Central memory CD8-positive, alpha-beta T cell (primary cell): ENCODE measurements at places on chromosomes 7 and 10.

DNA sequence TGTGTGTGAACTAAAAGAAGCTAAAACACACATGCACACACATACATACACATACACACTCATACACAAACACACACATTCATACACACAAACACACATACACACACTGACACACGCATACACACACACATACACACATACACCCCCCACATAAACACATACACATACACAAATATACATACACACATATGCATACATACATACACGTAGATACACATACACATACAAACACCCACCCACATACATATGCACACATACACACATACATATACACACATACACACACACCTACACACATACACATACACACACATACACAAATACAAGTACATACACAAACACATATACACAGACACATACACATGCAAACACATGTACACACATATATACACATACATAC lies 28.0 kb downstream of the SLC18A2 start:
- no peak for DNase-seq

DNA sequence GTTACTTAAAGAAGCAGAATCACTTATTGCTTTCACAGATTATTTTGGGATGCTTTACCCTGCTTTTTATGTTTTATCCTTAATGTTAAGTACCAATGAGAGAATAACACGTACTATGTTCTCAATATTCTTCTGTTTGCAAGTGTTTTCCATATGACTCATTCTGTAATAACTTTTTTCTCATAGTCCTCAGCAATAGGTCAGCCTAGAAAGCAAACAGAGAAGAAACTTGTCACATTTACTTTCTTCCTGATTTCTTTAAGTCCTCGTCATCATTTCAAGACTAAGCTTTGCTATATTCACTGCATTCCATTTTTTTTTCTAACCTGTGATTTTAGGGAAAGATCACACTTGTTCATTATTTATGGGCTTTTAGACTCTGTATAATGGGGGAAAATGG lies 6.8 kb upstream of the AGR2 start:
- DNase-seq = no peak

- DNase-seq = peak; percentile 53
These were observed 463.8 kb downstream of the KCNMA1 start for GRCh38 chr10:77173615-77174461.

DNA sequence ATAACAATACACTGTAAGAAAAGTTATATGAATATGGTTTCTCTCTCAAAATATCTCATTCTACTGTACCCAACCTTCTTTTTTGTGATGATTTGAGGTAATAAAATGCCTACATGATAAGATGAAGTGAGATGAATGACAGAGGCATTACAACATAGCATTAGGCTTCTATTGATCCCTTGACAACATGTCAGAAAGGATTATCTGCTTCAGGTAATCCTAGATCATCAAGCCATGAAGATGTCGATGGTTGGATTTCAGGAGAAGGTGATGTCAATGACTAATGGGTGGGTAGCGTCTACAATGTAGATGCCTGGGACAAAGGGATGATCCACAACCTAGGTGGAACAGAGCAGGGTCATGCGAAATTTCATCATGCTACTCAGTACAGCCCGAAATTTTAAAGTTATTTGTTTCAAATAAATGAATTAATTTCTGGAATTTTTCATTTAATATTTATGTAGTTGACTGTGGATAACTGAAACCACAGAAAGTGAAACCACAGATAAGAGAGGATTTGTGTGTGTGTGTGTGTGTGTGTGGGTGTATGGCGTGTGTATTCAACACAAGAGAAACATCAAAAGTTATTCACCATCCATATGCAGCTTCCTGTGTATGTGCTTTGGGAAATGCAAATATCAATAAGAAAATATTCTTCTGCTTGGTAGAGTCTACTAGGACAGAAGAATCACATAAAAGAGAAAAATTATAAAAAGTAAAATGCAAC lies 77.0 kb downstream of the MAGI2 start:
- no peak for DNase-seq

DNA sequence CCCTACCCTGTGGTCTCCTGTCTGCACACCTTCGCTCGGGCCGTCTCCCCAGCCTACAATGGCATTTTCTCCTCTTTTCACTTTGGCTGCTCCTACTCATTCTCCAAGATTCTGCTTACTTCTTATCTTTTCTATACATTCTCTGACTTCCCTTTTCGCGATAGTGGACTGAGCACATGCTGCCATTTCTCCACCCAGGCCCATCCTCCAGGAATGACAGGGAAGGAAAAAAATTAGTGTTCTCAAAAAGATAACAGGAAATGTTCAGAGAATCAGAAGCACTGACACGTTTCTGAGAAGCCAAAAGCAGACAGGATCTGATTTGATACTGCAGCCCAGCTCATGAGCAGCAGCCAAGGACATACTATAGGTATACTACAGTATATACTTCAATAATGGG lies 6.4 kb upstream of the ANXA11 start:
- no peak for DNase-seq

DNA sequence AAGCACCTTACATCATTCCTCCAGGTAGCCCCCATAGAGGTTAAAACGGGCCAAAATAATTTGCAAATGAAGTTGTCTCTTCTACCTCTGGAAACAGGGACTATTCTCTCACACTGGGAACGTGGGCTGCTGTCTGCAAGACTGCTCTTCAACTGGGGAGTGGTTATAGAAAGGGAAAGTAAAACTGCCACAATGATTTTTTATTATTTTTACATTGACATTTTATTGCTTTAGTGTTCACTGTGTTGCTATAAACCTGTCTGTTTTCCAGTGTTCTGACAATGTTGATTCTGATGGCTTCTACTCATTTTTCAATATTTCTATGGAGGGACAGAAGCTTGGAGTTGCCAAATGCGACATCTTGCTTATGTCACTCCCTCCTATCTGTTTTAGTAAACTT lies 115.1 kb upstream of the ANTXRL start:
- no peak for DNase-seq

- DNase-seq = no peak
These were observed 35.8 kb downstream of the HECW1 start for GRCh38 chr7:43148161-43148731.

DNA sequence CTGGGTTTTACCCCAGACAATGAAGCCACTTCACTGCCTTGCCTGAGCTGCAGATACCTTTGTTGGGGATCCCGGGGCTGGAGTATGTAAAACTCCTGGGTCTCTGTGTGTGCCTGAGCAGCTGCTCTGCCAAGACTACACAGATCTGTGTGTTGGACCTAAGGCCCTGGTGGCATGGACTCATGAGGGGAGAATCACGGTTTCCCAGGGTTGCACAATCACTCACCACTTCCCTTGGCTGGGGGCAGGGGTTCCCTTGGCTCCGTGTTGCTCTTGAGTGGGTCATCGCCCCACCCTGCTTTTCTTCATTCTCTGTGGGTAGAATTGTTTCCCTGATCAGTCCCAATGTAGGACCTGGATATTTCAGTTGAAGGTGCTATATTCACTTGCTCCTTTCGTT lies 13.9 kb upstream of the TBATA start:
- DNase-seq = no peak

GRCh38 chr7:6290319-6290741 lies 17.9 kb upstream of the CYTH3 start:
- DNase-seq = no peak

- DNase-seq = no peak
These were observed 17.7 kb downstream of the SORBS1 start for GRCh38 chr10:95543459-95543858.

GRCh38 chr7:55449205-55449991 lies 84.3 kb downstream of the LANCL2 start:
- no peak for DNase-seq

GRCh38 chr10:86139066-86139657 lies 227.4 kb downstream of the GRID1 start:
- DNase-seq = no peak

- DNase-seq = no peak
These were observed 27.3 kb downstream of the TFAM start for GRCh38 chr10:58412502-58412961.

DNA sequence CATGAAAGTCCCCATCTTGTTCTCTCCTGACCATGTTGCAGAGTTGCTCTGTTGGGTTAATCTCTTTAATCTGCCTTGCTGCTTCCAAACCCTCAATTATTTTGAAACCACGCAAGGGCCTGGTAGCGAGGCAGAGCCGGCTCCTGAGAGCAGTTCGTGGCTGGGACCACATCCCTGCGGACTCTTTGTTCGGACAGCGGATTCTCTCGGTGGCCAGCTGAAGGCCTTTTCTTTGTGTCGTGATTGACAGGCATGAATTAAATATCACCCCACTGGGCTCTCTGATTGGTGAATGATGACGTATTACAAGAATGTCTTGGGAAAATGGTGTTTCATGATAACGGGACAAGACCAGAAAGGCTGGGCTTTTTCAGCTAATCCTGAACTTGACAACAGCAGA lies 66.9 kb upstream of the ARHGAP21 start:
- DNase-seq = no peak

DNA sequence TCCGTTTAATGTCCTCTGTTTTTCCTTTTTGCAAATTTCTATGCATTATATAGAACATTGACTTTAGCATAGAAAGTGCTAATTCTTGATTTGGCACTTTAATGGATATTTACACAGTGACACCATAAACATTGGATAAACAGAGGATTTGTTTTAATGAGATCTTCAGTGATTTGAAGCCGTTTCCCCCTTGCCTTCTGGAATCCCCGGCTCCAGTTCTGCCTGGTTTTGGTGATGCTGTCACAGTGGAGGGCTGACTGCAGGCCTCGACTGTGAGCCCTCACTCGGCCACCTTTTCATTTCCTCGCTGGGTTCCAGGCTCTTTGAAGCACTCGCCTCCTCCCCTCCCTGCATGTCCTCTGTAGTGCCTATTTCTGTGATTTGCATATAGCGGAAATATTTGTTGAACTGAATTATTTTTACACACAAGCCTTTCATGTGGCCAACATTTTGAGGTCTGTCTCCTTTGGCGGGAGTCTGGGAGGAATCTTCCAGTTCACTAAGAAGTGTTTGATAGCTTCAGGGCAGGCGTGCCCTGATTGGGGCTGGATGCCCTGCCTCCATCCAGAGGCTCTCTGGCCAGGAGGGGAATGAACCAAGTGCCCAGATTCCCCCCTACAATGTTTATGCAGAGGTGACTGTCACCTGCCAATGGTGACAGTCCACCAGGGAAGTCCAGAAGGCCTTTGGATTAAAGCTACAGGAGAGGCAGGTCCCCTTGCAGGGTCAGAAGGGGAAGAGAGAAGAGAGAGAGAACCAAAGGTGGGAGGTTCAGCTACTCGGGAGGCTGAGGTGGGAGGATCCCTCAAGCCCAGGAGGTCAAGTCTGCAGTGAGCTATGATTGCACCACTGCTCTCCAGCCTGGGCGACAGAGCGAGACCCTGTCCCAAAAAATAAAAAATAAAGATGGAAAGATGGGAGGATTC lies 67.5 kb downstream of the CUX1 start:
- DNase-seq = no peak

DNA sequence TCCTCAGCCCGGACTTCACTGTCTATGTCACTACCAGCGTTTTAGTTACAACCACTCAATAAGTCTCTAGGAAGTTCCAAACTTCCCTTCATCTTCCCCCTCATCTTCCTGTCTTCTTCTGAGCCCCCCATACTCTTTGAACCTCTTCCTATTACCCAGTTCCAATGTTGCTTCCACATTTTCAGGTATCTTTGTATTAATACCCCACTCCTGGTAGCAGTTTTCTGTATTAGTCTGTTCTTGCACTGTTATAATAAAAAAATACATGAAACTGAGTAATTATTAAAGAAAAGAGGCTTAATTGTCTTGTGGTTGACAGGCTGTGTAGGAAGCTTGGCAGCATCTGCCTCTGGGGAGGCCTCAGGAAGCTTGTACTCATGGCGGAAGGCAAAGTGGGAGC lies 218.6 kb downstream of the BICC1 start:
- no peak for DNase-seq

DNA sequence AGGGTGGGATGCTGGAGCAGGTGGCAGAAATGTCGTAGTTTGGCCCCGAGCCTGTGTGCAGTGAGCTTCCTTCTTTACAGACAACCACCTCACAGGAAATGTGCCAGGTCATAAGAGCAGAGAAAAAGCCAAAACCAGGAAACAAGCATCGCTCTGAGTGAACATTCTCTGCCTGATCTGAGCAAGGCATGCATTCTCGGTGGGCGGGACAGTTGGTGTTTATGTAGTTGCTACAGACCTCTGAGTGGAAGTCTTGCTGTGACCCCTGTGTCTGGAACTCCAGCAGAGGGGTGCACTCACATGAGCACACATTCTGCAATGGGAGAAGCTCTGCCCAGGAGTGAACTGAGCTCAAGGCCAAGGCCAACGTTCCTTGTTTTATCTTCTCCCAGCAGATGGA lies 230.1 kb downstream of the TCERG1L start:
- no peak for DNase-seq

- DNase-seq = no peak
These were observed 7.3 kb upstream of the PCDH15 start for GRCh38 chr10:54808186-54808935.

- DNase-seq = no peak
These were observed 15.6 kb upstream of the FXYD4 start for GRCh38 chr10:43355749-43356371.

DNA sequence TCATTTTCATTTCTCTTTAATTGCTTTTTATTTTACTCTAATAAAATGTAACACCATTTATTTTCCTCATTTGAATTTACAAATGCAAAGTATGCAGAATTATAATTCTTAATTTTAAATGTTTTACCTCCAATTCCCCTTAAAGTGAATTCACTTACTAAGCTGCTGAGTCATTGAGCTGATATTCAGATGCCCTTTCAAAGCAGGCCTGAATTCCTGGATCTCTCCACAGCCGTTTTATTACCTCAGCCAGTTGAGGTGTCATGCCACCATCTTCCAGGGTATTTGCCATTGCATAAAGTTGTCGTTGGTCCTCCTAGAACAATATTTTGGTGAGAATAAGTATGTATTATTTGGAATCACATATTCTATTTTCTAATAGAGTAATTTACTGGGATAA lies 33.2 kb downstream of the GNAT3 start:
- no peak for DNase-seq

DNA sequence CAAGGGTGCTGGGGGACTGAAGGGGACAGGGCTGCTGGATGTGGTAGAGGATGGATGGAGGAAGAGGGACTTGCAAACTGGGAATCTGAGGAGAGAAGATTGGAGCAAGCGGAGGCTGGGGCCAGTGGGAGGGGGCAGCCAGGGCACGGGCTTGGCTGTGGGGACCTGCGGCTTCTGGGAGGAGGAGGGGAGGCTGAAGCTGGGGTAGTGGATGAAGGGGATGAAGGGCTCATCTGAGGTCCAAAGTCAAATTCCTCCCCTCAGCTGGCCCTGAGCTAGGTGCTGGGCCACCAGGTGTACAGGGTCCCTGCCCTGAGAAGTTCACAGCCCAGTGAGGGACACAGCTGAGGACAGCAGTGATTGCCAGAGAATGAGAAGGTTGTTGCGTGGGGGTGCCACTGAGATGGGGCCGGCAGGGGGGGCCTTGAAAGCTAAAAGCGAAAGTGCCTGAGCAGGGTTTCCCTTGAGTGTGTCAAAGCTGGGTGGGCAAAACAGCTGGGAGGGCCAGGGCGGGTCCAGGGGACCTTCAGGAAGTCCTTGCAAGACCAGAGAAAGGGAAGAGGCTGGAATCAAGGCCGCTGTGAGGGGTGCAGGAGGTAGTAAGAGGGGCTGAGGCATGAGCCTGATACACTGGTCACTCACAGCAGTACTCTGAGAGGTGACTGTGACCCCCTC lies 75.2 kb downstream of the MYL10 start:
- DNase-seq = no peak
